ENCODE measurements at places on chromosomes 2 and 18.

GRCh38 chr2:145597809-145598208 is 1077.9 kb upstream of the ZEB2 start:
- no peak for DNase-seq

GRCh38 chr18:9629709-9630108 is 15.3 kb upstream of the PPP4R1 start:
- DNase-seq, result no peak

GRCh38 chr18:73509460-73509859 is 638.2 kb downstream of the FBXO15 start:
- no peak for DNase-seq

DNA sequence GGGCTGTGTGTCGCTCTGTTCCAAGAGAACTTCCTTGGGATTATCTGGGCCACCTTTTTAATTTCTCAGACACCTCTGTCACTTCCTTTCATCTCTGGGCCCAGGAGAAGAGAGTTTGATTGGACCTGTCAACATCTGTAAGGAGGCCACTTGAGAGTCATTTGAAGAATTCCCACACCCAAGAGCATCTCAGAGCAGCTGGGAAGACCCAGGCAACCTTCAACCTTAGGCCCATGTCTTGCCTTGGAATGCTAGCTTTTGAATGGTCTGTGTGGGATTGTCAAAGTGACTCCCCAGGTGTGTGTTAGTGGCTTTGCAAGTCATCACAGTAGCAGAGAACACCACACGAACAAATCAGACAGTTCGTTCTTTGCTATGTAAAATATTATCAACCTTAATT is 280.3 kb downstream of the CYRIA start:
- DNase-seq, result no peak

DNA sequence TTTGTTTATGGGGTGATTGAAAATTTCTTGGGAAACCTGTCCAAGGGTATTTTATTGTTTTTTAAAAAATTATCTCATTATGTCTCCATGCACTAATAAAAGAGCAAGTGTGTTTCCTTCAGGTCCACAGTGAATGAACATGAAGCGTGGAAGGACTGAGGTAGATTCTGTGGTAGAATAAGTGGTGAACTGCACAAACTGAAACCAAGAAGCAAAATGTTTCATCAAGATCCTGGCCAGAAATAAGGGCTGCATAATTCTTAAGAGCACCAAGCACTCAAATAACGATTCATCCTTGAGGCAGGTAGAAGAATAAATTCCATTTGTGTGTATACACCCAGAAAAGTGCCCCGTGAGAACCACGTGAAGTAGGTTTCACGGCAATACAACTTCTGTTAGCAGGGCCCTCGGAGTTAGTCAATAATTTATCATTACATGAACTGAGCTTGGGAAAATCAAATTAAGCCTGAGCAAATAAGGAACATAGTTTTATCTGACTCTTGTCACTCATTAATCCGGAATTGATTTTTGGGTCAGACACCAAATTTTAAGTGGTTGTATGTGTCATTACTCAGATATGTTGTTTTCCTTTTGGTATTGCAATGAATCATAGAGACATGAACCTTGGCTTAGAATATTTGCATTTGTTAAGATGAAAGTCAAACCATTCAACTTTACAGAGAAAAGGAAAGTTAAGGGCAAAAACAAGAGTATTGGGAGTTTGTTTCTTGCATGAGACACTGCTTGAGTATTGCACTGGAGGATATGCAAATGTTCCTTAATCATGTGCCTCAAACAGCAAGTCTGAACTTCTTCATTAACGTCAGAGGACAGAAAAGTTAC is 472.6 kb upstream of the NETO1 start:
- DNase-seq, result peak; percentile 3

DNA sequence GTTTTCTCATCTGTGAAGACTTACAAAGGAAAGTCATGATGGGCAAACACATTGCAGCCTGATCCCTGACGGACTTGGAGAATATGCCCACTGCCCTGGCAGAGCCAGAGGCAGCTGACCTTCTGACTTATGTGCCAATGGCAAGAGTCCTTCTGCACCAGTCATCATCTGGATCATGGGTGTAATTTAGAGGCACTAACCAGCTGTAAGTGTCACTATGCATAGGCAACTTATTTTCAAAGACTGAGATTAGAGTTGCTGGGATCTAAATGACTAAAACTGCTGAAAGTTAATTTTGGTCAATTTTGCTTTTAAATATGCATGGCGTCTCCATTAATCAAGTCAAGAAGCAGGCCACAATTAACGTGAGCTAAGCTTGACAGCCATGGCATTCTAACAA is 261.2 kb downstream of the BCL11A start:
- DNase-seq, result no peak

GRCh38 chr2:168499500-168499899 is 43.4 kb downstream of the CERS6 start:
- DNase-seq, result no peak

DNA sequence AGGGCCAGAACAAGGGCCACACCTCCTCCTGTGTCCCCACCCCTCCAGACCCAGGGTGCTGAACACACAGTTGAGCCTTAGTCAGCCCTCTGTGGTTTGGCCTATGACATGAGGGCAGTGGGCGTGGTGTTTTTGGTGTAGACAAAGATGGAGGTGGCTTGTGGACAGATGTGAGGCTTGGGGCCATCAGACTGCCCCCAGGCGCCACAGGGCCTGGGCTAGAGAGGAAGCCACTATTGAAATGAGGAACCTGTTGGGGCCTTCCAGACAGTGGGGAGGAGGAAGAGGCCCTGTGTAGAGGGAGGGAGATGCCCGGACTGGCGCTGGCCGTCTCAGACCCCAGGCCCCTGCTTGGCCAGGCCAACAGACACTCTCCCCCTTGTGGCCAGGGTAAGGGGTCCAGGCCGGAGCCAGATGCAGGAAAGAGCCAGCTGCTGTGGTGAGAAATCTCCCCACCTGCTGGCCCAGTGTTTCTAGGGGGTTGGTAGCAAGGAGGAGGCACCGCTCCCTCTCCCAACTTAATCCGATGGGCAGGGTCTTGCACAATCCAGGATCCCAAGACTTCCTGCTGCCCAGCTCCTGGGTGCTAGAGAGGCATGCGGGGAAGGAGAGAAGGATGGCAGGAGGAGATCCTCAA is 53.8 kb downstream of the SMAD7 start:
- peak; percentile 19 for DNase-seq

DNA sequence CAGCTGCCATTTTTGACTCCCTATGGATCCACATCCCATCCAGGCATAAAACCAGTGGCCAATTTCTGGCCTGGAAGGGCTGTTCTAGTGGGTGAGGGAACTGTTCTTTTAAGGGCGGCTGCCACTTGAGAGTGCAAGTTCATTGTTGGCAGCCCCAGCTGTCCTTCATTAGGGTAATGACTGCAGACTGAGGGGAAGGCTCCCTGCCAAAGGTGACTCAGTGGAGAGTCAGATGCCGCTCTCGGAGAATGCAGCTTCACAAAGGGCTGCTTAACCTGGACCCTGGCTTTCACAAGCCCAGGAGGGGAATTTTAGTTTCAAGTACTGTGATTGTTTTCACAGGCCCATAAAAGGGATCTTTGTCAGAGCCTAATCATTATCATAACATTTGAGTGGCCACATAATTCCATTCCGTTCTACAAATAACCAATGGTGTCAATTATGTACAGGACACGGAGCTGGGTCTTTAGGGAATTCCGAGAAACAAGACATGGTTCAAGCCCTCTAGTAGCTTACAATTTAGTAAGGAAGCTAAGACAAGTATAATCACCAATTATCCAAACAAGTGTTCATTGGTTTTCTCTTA is 235.7 kb downstream of the CDCA7 start:
- no peak for DNase-seq

DNA sequence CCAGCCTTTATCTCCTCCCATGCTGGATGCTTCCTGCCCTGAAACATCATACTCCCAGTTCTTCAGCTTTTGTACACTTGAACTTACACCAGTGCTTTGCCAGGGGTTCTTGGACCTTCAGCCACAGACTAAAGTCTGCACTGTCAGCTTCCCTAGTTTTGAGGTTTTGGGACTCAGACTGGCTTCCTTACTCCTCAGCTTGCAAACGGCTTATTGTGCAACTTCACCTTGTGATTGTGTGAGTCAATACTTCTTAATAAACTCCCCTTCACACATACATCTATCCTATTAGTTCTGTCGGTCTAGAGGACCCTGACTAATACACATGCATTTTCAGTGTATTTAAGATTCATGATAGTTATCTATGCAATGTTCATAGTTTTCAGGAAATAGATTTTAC is 35.8 kb upstream of the ZNF804A start:
- DNase-seq, result no peak

DNA sequence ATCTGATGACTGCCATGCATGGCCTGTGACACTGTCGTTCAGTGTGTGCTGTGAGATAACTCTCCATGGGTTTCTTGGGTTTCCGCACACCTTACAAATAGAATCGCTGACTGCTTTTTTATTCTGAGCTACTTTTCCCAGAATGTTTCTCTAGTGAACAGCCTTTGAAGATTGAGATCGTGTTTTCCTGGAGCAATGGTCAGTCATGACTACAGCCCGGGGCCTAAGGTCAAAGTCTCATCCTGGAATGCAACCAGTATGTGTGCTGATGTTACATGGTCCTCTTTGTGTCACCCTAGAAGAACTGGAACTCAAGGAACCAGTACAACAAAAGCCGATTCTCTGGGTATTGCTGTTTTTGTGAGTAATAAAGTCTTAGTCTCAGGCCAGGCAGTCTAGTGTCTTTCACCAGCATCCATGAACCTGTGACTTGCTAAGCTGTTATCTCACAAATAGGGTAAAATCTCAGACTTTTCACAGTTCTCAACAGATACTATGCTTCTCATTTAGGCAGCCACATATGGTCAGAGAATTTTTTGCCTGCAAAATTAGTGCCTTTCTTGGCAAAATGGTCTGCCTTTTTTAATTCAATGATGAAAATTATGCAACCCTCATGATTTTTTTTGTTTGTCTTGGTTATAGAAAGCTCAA is 124.9 kb upstream of the PIEZO2 start:
- no peak for DNase-seq

- no peak for DNase-seq
These were observed 4.9 kb downstream of the KCNIP3 start for GRCh38 chr2:95301876-95302641.

DNA sequence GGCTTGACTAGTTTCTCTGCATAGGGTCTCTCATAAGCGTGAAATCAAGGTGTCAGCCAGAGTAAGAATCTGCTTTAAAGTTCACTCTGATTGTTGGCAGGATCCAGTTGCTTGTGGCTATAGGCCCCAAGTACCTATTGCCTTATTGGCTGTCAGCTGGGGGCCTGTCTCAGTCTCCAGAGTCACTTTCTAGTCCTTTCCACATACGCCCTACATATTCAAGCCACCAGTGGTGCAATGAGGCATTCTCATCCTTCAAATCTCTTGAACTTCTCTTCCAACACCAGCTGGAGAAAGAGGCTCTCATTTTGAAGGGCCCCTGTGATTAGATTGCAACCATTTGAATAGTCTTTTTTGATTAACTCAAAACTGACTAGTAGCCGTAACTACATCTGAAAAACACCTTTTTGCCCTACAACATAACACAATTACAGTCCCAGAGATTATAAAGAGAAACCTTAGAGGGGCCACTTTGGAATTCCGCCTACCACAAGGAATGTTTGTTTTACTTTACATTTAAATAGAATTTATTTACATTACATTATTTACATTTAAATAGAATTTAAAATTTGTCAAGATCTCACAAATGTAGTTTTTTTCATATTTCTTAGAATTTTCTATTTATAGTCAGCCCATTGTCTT is 520.1 kb downstream of the DSC3 start:
- DNase-seq, result no peak

DNA sequence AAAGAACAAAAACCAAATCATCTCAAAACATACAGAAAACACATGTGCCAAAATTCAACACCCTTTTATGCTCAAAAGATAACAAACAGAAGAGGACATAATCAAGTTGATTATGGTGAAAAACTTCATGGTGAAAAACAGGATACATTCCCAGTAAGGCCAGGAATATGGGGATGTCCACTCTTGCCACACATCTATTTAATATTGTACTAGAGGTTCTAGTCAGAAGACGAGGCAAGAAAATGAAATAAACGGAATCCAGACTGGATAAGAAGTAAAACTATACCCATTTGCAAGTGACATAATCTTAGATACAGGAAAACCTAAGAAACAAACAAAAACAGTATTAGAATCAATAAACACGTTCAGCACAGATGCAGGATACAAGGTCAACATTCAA is 40.8 kb downstream of the MAP3K2 start:
- no peak for DNase-seq

- DNase-seq, result no peak
These were observed 54.3 kb downstream of the GPD2 start for GRCh38 chr2:156490466-156490840.

GRCh38 chr2:208025814-208026184 is 472 bp upstream of the PLEKHM3 start:
- no peak for DNase-seq

DNA sequence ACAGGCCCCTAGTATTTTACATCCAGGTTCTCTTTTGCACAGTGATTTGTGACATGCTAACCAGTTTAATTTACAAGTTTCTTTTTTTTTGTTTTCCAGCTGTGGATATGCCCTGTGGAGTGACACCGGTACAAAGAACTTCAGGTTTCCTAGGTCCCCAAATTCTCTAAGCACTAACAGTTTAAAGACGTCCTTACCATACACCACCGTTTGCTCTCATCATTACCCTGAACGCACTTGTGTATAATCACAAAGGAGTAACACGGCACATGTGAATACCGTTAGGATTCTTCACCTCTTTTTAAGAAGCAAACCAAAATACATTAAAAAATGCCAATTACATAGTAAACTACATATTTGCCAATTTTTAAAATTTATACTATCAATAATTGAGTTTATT is 853 bp downstream of the LANCL1 start:
- DNase-seq, result no peak

DNA sequence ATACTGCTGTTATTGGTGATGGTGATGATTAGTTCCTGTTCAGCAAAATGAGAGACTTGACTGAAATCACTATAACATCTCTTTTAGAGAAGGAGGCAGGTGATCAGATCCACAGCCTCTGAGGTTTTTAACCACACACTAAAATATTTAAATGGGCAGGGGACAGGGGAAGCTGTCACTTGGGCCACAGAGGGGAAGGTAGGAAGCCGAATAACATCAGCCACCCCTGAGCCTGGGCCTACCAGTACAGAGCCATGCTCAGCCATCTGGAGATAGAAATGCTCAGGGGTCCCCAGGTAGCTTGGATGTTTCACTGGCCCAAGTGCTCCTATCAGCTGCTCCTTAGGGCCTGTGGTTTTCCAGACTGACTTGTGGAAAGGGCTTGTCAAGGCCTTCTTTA is 122.3 kb downstream of the MRO start:
- DNase-seq, result no peak

GRCh38 chr18:70920840-70921374 is 632.1 kb downstream of the SOCS6 start:
- DNase-seq, result no peak

GRCh38 chr2:224630659-224631550 is 45.7 kb upstream of the CUL3 start:
- no peak for DNase-seq

DNA sequence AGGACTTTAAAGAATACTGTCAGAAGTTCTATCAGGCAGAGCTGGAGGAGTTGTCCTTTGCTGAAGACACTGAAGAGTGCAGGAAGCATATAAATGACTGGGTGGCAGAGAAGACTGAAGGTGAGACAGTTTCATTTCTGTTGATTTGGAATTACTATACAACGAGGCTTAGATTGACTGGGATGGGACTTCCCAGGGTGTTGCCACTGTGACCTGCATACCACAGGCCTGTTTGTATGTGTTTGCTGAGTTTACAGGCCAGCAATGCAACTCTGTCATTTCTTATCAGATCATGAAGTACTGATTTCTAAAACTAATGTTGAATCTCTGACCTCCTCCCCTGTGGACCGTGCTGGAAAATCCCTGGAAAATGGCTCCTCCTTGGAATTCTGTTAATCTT is 11.8 kb downstream of the SERPINB8 start:
- DNase-seq, result no peak

GRCh38 chr18:57084331-57085271 is 62.3 kb upstream of the BOD1L2 start:
- DNase-seq, result peak; percentile 62

Data from GM12878 (cell line).